Cerebellum (tissue), 4 donors: ENCODE measurements at places on chromosomes 4 and X. TPM values are rescaled to one million over a fixed set of nuclear protein-coding genes. Genes with fewer than 3 reads are reported as not detected.

SPIN2A gene
- 1.9 TPM for total RNA-seq

ZGRF1 gene
- total RNA-seq: 24.1 TPM

PRDM8 gene
- total RNA-seq: 47.9 TPM

ERCC6L gene
- total RNA-seq: 1.7 TPM

SLC34A2 gene
- 0.54 TPM for total RNA-seq

APOO gene
- 17.7 TPM for total RNA-seq

SMIM43 gene
- total RNA-seq: not detected

PDGFRA gene
- total RNA-seq: 70.6 TPM

CTAG2 gene
- not detected for total RNA-seq

FANCB gene
- total RNA-seq: 14.2 TPM

SASH3 gene
- 1.8 TPM for total RNA-seq

SMPX gene
- 0.54 TPM for total RNA-seq

WDFY3 gene
- 254 TPM for total RNA-seq

VCX3B gene
- total RNA-seq: not detected

CSAG1 gene
- total RNA-seq: not detected

DNA sequence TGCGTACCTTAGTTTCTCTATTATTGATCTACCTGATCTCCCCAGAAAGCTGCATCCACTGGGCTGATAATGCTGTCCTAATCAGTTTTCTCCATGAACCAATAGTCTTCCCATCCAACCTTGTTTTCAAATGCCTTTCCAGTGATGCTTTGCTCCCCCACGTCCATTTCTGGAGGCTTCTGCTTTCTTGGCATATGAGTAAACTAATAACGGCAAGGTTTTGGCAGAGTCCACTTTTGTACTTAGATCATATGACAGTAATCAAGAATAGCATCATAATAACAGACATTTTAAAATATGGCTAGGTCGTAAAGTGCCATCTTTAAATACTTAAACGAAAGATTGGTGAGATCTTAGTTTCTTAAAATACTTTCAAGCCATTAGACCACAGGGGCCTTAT lies 38.4 kb upstream of the FAM9B start:
- DNase-seq: no peak

- no peak for DNase-seq
These were observed 42.1 kb downstream of the RHOH start for GRCh38 chr4:40238700-40239548.

GRCh38 chr4:117560329-117560728 lies 474.0 kb upstream of the NDST3 start:
- no peak for DNase-seq

GRCh38 chr4:82543131-82543530 lies 18.7 kb downstream of the TMEM150C start:
- no peak for DNase-seq

- DNase-seq: no peak
These were observed 32.0 kb upstream of the RPS3A start for GRCh38 chr4:151067316-151067970.

GRCh38 chrX:22073928-22074327 lies 41.8 kb downstream of the PHEX start:
- DNase-seq: no peak

- DNase-seq: no peak
These were observed 8.7 kb upstream of the TMSB15C start for GRCh38 chrX:104084534-104085277.

- DNase-seq: no peak
These were observed 153.9 kb downstream of the CEP135 start for GRCh38 chr4:56102601-56103000.

- DNase-seq: no peak
These were observed 351.3 kb downstream of the NAP1L3 start for GRCh38 chrX:93322110-93322509.

- DNase-seq: no peak
These were observed 8.1 kb upstream of the ADGRG4 start for GRCh38 chrX:136292656-136293055.

- peak; percentile 56 for DNase-seq
These were observed 429 bp downstream of the NOCT start for GRCh38 chr4:139015948-139016471.

GRCh38 chr4:27350161-27350560 lies 489.5 kb downstream of the STIM2 start:
- DNase-seq: no peak

DNA sequence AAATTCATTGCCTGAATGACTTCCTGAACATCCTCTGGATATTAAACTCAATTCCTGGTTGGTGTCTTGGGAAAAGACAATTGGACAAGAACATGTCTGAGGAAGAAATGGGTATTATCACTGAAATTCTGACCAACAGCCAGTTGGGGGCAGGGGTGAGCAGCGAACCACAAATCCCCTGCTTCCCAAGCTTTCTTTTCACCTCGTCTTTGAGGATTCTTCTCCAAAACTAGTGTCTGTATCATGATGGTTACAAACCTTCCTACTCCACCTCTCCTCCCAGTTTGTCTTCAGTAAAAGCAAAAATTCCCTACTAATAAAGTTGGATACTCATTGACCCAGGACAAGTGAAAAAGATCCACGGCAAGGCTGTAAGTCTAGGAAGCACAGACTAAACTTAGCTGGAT lies 48.3 kb upstream of the WDR1 start:
- DNase-seq: peak; percentile 48

DNA sequence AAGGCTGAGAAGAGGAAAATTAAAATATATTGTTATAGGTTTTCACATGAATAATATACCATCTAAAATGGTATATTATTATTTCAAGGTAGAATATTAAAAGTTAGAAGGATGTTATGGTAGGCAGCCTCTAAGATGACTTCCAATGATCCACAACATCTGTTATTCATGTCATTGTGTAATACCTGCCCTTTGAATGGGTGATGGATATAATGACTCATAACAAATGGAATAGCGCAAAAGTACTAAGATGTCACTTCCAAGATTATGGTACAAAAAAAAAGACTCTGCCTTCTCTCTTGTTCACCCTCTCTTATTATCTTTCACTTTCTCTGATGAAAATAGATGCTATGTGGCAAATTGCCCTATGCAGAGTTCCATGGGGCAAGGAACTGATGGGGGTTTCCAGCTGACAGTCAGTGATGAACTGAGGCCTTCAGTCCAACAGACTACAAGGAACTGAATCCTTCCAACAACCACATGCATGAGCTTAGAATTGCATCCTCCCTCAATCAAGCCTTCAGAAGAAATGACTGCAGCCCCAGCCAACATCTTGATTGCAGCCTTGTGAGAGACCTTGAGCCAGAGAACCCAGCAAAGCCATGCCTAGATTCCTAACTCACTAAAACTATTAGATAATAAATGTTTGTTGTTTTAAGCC lies 57.7 kb downstream of the HS6ST2 start:
- no peak for DNase-seq

DNA sequence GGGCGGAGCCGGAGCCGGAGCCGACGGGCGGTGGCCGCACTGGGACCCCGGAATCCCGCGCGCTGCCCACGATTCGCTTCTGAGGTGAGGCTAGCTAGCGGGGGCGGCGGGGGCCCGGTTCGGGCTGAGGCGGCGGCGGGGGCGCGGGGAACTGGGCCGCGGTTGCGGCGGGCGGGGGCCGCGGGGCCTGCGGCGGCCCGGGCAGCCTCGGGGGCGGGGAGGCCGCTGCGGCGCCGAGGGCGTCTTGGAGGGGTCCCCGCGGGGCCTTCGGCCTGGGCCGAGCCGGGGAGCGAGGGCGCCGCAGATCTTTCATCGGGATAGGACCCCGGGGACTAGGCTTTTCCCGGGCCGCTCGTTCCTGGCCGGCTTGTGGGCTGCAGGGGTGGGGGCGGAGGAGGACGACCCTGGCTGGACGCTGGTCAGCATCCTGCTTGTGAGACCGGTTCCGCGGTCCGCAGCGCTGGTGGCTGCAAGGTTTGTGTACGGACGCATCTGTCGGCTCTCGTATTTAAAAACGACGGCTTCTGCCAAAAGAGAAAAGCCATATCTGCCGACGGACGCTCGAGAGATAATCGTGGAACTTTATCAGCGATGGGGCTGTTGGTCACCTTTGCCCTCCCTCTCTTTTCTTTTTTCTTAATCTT lies 419 bp downstream of the ADD1 start:
- no peak for DNase-seq

DNA sequence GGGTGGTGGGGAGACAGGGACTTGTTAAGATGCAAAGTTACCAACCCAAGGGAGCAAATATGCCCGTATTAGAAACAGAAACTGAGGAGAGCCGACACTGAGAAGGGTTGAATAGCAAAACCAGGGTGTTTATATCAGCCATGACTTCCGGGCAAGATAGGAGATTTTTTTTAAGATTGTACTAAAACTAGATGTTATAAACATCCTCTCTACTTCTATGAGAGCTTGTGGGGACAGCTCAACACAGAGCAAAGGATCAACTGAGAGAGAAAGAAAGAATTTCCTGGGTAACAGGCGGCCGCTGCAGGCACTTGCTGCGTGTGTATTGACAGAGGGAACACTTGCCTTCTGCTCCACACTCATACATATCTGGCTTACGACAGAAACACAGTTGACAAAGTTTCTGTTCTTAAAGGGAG lies 49.1 kb upstream of the FBXW7 start:
- no peak for DNase-seq

DNA sequence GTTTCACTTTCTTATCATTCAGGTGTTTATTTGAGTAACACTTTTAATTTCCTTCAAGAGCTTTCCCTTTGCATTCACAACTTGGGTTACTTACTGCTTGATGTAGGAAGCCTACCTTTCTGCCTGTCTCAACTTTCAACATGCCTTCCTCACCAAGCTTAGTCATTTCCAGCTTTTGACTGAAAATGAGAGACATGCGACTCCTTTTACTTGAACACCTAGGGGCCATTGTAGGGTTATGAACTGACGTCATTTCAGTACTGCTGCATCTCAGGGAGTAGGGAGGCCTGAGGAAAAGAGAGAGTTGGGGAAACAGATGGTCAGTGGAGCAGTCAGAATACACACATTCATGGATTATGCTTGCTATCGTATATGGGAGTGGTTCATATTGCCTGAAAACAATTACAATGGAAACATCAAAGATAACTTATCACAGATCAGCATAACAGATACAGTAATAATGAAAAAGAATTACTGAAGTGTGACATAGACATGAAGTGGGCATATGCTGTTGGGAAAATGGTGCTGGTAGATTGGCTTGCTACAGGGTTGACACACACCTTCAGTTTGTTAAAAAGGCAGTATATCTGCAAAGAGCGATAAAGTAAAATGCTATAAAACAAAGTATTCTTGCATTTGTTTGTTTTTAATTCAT lies 25.7 kb downstream of the USP53 start:
- DNase-seq: no peak

DNA sequence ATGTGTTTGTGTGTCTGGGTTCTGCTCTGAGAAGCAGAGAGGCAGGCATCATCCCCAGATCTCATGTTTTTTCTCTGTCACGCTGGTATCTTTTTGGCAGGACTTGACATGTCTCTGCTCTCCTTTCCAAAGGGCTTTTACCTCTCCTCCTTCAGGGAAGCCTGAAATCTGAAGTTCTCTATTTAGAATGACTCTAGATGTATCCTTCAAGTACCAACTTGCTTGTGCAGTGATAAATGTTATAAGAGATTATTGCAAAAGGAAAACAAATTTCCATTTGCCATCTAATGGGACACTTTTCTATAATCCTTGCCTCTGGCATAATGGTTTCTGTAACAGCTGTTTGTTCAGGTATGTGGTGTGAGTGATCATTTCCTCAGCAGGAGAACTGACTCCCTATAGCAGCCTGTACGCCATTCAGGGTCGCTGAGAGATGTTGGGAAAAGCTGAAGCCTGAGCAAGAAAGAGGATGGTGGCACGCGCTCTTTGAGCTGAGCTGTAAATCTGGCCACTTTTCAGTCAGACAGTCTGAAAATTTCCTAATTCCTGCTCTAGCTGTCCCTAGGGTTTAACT lies 72.5 kb downstream of the CNGA2 start:
- no peak for DNase-seq

GRCh38 chr4:125750828-125751466 lies 436.2 kb downstream of the FAT4 start:
- DNase-seq: no peak

- DNase-seq: no peak
These were observed 15.0 kb upstream of the CD99L2 start for GRCh38 chrX:150913511-150913910.

DNA sequence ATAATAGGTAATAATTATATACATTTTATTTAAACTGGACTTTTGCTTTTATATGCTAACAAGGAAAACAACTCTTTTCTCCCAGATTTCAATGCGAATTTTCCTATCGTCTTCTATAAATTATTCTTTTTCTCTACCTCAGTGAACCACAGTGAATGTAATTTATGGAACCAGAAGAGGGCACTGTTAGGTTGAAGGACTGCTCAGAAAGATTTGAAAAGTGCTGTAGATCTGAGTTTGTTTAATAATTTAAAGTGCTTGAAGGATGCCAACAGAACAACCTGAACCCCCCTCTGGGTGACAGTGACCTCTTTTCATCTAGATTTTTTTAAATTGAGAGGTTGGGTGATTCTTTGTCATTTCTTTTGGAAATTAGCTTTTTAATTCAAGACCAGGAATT lies 54.9 kb downstream of the PHOX2B start:
- DNase-seq: no peak

- no peak for DNase-seq
These were observed 6.5 kb downstream of the FAM199X start for GRCh38 chrX:104172788-104173187.

DNA sequence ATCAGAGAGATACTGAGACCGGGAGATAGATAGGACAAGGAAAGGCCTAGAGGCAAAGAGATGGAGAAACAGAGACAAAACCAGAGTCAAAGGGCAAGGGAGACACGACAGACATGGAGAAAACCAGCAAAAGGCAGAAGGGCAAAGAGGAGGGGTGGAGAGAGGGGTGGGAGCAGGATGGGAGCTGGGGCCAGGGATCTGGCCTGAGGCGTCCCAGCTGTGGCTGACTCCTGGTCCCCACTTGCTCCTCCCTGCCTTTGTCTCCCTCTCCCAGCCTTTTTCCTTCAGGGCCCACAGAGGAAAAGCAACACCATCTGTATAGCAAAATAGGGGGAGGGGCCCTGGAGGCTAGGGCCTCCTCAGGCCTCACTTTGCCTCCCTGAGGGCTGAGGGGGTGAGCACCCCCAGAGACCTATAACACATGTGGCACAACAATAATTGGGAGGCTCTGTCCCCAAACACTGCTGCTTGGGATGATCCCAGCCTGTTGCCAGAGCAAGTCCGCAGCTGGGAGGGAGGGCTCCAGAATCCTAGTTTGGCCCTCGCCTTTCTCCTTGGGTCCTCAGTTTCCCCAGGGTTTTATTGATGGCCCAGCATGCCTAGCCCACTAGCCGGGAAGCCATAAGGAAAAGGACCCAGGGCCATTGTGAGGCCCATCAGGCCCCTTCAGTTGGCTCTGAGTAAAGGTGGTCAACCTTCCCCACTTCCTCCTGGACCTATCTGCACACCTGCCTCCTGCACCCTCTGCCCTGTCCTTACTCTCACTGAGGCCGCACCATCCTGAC lies 96.8 kb downstream of the PJA1 start:
- no peak for DNase-seq

- no peak for DNase-seq
These were observed 8.7 kb upstream of the TIMP1 start for GRCh38 chrX:47573341-47574075.

- no peak for DNase-seq
These were observed 98.5 kb upstream of the CTSO start for GRCh38 chr4:156052116-156052515.

GRCh38 chrX:153922932-153923857 lies 2.9 kb downstream of the ARHGAP4 start:
- peak; percentile 78 for DNase-seq
